Stimulated activated effector memory CD8-positive, alpha-beta T cell treated with anti-CD3 and anti-CD28 coated beads, Interleukin-12 subunit alpha, Interleukin-12 subunit beta, amount 100 ng/mL, for 72 hours (primary cell): ENCODE measurements at places on chromosomes 2 and 18.

DNA sequence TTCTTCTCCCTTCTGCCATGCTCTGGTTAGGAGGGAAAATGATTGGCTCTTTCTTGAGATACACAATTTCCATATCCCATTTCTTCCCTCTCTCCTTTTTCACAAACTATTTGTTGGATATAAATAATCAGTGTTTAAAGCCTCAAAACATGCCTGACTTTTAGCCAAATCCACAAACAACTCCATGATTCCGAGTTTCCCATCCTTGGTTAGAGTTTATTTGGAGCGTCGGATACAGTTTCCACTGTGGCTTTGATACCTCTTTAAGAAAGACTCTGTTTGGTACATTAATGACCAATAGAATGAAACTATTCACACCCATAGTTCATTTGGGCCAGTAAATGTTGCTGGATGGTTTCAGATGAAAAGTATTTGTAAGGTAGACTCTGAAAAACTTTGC lies 5.9 kb upstream of the FHL2 start:
- DNase-seq = no peak

DNA sequence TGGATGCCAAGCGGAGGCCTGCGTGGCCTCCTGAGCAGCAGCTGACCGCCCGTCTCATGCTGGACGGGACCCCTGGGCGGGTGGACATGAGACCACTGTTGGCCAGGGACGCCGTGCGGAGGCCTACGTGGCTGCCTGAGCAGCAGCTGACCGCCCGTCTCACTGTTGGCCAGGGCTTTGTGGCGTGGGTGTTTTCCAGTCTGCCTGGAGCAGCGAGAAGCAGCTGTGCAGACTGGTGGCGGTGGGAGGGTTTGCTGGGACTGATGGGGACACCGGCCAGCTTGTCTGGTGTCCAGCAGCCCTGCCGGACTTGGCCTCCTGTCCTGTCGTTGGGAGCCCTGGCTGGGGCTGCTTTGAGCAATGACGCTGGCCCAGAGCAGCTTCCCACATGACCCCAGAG lies 5.8 kb upstream of the D2HGDH start:
- DNase-seq = no peak

GRCh38 chr18:7567474-7568425 lies 634 bp downstream of the PTPRM start:
- DNase-seq = peak; percentile 49

- DNase-seq = no peak
Measured at GRCh38 chr2:144097440-144098225, 422.3 kb downstream of the ZEB2 start.

- DNase-seq = no peak
Measured at GRCh38 chr2:121253021-121253673, 31.9 kb downstream of the TFCP2L1 start.

DNA sequence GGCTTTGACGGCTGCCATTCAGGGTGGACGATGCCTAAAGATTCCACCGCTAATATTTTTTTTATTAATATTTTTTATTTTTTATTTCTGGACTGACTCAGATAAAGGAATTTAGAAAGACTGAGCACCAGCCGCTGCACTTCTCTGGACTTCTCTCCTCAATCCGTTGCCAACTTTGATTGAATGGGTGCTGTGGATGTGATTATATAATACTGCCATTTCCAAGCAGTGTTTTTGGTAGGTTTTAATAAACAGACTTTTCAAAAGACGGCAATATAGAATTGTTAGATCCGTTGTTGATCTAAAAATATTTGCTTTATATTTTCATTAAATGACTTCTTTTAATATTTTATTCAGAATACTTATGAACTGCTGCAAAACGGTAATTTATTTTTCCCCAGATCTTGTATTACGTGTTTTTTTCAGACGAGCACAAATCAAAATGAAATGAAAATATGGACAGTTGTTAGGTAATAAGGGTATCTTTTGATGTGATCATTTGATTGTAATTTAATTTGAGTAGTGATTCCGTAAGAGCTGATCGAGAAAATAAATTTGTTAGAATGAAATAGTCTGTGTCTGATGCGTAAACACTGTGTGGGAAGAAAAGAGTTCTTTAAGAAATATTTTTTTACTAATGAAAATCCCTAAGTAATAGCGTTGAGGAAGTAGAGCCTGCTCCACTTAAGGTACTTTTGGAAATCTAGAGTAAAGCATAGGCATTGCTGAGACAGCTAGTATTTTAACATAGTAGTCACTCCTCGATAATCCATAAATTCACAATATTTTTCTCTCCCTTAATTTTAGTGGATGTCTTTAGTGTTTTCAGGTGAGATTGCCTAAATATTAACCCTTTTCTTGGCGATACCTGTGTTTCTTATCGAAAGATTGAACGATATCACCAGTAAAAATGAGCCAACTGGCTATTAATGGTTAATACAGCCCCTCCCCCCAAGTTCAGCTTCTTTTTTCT lies 4.4 kb downstream of the POU3F3 start:
- DNase-seq = no peak

DNA sequence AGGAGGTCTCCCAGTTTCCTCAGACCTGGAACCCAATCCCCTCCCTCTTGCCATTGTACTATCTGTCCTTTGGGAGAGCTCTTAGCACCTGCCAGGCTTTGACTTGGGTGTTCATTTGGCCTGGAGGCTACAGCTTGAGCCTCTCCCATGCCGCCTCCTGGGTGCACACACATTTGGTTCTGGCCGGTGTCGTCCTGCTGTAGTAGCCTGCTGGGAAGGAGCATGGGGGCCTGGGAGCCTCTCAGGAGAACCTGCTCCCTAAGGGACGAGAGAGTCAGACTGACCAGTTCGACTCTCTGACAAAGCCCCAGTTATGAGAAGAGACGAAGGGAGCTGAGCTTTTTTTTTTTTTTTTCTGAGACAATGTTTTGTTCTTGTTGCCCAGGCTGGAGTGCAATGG lies 7.4 kb upstream of the SFTPB start:
- DNase-seq = no peak

DNA sequence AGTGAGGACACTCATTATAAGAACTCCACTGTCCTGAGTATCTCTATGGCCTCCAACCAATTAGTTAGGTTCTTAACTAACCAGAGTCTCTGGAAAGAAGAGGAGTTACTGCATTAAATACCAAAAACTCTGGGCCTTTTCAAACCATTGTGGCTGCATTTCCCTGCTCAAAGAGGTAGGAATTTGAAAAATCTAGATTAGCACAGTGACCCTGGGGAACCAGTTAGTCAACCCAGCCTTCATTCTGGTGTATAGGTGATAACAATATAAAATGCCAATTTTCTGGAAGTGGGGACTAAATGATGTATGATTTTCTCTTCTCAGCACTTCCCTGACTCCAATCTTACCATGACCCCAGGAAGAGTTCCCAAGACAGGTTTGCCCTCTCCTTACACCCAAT lies 287.8 kb upstream of the SETBP1 start:
- no peak for DNase-seq

DNA sequence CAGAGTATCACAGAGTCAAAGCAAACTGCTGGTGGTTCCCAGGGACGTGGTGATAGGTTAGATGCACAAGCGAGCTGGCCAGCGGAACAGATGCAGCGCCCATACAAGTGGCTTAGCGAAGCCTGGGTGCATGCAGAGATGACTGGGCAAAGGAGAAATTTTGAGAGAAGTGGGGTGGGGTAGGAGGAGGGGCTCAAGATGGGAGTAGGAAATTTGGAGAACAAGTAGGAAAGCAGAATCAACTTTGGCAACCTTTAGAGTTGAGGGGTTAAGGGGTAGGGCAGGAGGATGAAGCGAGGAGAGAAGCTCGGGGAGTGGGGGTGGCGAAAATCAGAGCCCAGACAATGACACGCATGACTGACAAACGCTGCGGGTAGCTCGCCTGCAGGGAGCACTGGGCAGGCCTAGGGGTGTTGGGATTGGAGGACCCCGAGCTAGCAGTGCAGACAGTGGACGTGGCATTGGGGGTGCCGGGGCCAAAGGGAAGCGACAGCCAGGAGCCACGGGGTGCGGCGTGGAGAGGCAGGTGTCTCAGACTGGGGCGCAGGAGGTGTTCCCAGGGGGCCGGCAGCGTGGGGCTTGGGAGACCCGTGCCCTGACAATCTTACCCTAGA lies 431 bp downstream of the FAM98A start:
- peak; percentile 26 for DNase-seq

- no peak for DNase-seq
Measured at GRCh38 chr2:218716070-218716469, 5.4 kb downstream of the TTLL4 start.

- no peak for DNase-seq
Measured at GRCh38 chr18:13302040-13302439, 83.5 kb downstream of the LDLRAD4 start.
